ENCODE measurements at places on chromosomes 1 and 21. TPM values are rescaled to one million over a fixed set of nuclear protein-coding genes. Genes with fewer than 3 reads are reported as not detected.

Gene FBLIM1
- total RNA-seq = 81.3 TPM

Gene FCGR2B
- 3.2 TPM for total RNA-seq

Gene DTL
- total RNA-seq = 7.5 TPM

Gene RAB3B
- total RNA-seq = under 0.01 TPM

DNA sequence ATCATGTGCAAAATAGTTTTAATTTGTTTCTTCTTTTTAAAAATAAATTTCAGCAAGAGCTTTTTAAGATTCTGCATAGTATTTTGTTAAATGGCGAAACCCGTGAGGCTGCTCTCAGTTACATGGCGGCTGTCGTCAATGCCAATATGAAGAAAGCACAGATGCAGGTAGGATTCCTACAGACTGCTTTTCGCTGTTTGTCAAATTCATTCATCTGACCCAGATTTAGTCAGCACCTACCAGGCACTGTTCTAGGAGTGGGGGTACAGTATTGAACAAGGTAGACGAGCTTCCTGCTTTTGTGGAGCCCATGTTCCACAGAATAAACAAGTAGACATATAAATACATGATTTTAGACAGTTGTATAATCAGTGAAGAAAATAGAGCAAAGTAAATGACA is 78.1 kb upstream of the KIF1B start:
- no peak overlapping the region for H3K27ac ChIP-seq
- H3K4me1 ChIP-seq = no peaks in the 10 kb centered on the region
- H3K36me3 ChIP-seq = peaks cover 99% of the 10 kb centered on the region
- DNase-seq = no peak

DNA sequence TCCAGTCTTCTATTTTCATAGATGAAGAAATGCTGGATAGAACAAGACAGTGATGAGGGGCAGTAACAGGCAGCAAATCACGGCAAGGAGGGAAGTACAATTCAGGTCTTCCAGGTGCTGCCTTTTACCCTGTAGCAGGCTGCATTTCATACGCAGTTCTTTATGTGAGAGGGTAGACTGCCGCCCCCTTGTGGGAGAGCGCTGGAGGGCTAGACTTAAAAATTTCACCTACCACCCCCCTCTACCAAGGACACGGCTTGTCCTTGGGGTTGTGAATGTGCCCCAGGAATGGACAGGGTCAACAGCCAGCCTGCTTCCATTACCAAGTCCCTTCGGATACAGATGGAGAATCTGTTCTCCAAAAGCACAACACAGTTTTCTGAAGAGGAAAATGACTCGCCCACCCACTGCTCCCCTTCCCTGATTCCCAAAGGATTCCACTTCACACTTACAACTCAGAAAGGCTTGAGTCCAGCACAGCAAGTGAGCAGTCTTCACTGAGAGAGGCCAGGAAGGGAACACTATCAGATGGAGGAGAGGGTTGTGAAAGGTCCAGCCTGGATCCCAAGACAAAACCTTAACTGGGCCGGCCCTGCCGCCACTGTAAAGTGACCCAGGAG is 7.4 kb downstream of the WDR77 start:
- H3K27ac ChIP-seq = no peak overlapping the region
- peaks cover 11% of the 10 kb centered on the region for H3K4me1 ChIP-seq
- no peak overlapping the region for H3K4me3 ChIP-seq
- DNase-seq = peak; percentile 50

Gene SPRR5
- not detected for total RNA-seq

- no peak for DNase-seq
- no peak overlapping the region for H3K27ac ChIP-seq
- no peaks in the 10 kb centered on the region for H3K4me1 ChIP-seq
- no peak overlapping the region for H3K4me3 ChIP-seq
Measured at GRCh38 chr1:46077644-46078043, 54.8 kb downstream of the PIK3R3 start.

DNA sequence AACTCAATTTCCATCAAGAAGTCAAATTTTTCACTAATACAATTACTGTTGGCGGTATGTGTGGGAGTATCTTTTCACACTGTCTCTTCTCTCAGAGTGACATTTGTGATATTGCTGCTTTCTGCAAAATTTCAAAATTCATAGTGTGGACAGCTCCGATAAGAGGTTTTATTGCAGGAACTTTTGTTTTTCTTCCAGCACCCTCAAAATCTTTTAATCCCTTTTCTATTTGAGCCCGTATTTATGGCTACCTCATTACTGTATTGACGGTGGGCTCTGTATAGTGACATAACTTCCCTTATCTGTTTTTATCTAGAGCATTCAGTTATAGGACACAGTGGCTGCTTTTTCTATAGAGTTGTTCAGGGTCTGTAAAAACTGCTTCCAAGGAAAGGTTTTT is 794.4 kb upstream of the TMPRSS15 start:
- no peaks in the 10 kb centered on the region for H3K4me1 ChIP-seq
- DNase-seq = no peak
- H3K36me3 ChIP-seq = no peaks in the 10 kb centered on the region
- H3K27me3 ChIP-seq = no peaks in the 10 kb centered on the region

GRCh38 chr21:37339552-37339939 is 27.0 kb upstream of the DYRK1A start:
- no peaks in the 10 kb centered on the region for H3K36me3 ChIP-seq
- H3K27ac ChIP-seq = peak overlapping the region; percentile 59
- H3K4me3 ChIP-seq = no peak overlapping the region
- peak; percentile 45 for DNase-seq
- no peaks in the 10 kb centered on the region for H3K27me3 ChIP-seq

Gene SELP
- total RNA-seq = 2.8 TPM

- no peak for DNase-seq
- H3K27me3 ChIP-seq = peaks cover 60% of the 10 kb centered on the region
- no peaks in the 10 kb centered on the region for H3K36me3 ChIP-seq
- H3K27ac ChIP-seq = no peak overlapping the region
- peaks cover 49% of the 10 kb centered on the region for H3K4me1 ChIP-seq
Measured at GRCh38 chr1:34165422-34165921, 442 bp upstream of the CSMD2 start.

Gene PROX1
- 1.2 TPM for total RNA-seq

DNA sequence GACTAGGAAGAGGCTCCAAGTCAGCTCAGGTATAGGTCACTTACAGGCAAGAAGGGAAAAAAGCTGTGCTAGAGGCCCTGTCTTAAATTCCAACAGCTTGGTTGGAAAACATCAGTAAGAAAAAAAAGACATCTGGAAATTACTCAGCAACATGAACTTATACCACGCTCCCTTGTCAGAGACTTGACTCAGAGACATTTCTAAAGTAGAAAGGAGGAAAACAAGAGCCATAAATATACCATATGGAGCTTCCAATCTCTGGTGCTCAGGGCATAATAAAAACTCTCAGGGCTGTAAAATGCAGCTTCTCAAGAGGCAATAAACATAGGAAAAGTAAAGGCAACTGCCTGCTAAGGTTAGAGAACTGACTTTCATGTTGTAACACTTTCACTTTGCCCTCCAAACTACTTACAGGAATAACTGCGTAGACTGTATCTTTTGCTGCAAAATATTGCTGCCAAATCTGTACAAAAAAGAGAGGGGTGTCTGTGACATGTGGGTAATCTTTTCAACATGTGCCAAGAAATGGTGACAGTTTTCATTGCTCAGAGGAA is 14.7 kb downstream of the ATPAF1 start:
- H3K27me3 ChIP-seq = no peaks in the 10 kb centered on the region
- H3K27ac ChIP-seq = no peak overlapping the region
- H3K4me1 ChIP-seq = peaks cover 6% of the 10 kb centered on the region
- DNase-seq = no peak
- H3K4me3 ChIP-seq = no peak overlapping the region
- H3K36me3 ChIP-seq = peaks cover 86% of the 10 kb centered on the region

Gene NPPA
- total RNA-seq = 7.2 TPM

DNA sequence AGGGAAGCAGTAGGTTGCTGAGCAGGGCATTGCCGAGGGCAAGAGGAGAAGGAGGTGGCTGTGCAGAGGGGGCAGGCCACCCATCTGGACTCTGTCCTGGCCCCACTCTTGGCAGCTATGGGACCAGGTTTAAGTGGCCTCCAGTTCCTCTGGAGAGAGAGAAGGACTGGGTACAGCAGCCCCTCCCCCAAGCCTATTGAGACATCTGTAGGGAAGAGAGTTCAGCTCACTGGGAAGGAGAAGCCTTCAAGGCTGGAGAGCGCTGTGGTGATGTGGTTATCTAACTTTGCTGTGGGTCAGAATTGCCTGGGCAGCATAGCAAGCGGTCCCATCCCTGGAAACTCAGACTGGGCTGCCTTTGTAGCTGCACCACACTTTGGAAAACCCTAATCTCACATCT is 93.9 kb downstream of the KCNJ15 start:
- no peak overlapping the region for H3K27ac ChIP-seq
- H3K27me3 ChIP-seq = no peaks in the 10 kb centered on the region
- H3K4me3 ChIP-seq = no peak overlapping the region
- DNase-seq = no peak
- H3K4me1 ChIP-seq = peaks cover 20% of the 10 kb centered on the region

GRCh38 chr1:165355977-165356811 is at the start of gene LMX1A:
Gene LMX1A, minus strand, starts transcription at chr1:165356715. Its CDS starts 1,156 bp downstream, at chr1:165355559.
- H3K4me1 ChIP-seq = peaks cover 53% of the 10 kb centered on the region
- no peaks in the 10 kb centered on the region for H3K36me3 ChIP-seq
- no peak within 1 kb of the TSS for H3K27ac ChIP-seq
- H3K27me3 ChIP-seq = peaks cover 40% of the 10 kb centered on the region
- peak; percentile 47 for DNase-seq
- peak within 1 kb of the TSS; percentile 38 for H3K4me3 ChIP-seq

DNA sequence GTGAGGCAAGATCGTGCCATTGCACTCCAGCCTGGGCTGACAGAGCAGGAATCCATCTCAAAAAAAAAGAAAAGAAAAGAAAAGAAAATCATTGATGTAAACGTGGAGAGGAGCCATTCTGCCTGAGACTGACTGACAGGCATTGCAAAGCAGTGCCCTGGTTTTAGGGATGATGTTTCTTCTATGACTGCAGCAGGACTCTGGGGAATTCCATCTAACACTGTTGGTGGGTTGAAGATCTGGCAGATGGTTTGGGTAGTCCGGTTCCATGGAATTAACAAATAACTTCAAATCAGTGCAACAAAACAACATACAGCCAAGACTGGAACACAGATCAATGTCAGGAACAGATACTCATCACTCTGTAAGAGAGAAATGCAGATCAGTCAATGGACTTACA is 17.8 kb upstream of the LAMC2 start:
- DNase-seq = no peak
- no peak overlapping the region for H3K4me3 ChIP-seq
- no peak overlapping the region for H3K27ac ChIP-seq
- no peaks in the 10 kb centered on the region for H3K36me3 ChIP-seq

Gene GNL2
- total RNA-seq = 79.4 TPM

DNA sequence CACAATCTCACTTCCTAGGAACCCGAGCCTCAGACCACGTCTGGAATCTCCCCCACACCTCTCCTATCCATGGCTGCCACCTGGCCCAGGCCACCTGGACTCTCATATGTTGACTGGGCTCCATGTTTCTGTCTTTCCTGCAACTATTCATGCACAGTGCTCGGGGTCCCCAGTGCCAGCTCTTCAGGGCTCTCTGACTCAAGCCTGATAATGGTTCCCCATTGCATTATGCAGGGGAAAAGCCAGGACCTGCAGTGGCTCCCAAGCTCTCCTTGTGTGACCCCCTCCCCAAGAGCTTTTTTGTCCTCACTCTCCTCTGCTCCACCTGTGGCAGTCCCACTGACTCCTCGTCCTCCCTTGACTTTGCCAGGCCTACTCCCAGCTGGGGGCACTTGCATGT is 417.6 kb downstream of the NPHP4 start:
- no peaks in the 10 kb centered on the region for H3K4me1 ChIP-seq
- no peaks in the 10 kb centered on the region for H3K36me3 ChIP-seq
- no peak overlapping the region for H3K27ac ChIP-seq
- DNase-seq = no peak

DNA sequence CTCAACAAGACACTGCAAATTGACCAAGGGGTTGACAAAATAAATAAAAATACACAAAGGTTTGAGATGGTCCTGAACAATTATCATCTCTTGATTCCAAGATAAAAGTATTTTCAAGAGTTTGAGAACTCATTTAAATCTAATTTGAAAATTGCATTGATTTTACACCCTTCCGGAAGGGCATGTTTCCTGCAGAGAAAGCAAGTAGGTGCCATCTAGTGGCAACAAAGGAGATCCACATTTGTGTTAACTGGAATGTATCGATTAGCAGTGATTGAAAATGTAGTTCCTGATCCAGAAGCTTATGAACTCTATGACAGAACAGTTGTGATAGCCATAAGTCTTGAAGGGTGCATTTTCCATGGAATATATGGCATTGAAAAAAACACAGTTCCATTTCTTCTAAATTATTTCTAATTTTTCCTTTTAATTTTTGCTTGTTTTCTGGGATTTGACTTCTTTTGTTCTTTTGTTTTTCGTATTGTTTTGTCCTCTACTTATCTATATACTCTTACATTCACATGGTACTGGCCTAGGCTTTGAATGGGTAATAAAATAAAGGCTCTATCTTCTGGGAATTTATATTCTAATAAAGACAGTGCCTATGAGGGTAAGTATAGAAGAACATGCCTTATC is 143.7 kb downstream of the DNM3 start:
- H3K36me3 ChIP-seq = no peaks in the 10 kb centered on the region
- H3K27ac ChIP-seq = no peak overlapping the region
- no peaks in the 10 kb centered on the region for H3K4me1 ChIP-seq
- H3K27me3 ChIP-seq = no peaks in the 10 kb centered on the region
- no peak overlapping the region for H3K4me3 ChIP-seq

DNA sequence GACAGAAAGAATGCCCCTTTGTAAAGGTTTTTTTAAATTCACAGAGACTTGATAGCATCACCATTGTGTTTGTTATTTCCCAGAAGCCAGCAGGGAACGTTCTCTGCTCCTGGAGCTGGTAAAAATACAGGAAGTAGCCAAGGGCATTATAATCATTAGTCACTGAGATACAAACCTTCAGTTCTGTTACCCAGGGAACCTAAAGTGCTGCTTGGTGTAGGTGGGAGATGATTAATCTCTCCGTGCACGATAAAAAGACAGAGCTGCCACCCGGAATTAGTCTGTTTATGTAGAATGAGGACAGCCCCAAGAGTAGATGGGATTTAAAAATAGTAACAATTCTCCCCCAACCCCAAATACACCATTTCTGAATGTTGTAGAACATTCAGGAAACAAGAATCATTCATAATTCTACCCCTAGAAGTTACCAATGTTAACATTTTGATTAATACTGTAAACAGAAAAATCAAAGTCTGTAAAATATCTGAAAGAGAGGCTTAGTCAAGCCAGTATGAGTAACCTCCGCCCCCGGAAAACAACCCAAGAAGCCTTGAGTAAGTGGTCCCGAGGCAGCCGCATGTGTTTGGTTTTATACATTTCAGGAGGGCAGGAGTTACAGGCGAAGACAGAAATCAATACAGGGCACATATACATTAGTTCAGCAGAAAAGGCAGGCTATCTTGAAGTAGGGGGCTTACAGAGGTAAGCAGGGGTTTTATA is 45.3 kb upstream of the CTBS start:
- H3K27ac ChIP-seq = peak overlapping the region; percentile 40
- DNase-seq = no peak
- no peaks in the 10 kb centered on the region for H3K36me3 ChIP-seq
- no peaks in the 10 kb centered on the region for H3K27me3 ChIP-seq
- H3K4me3 ChIP-seq = no peak overlapping the region

Gene ACBD3
- total RNA-seq = 68.8 TPM

Gene PINK1
- 36.2 TPM for total RNA-seq

Gene S100A3
- not detected for total RNA-seq
